ENCODE measurements at places on chromosomes 3 and 15.

- peaks cover 3% of the 10 kb centered on the region for H3K4me1 ChIP-seq
- no peak overlapping the region for H3K27ac ChIP-seq
- H3K4me3 ChIP-seq, result no peak overlapping the region
- DNase-seq, result no peak
- no peaks in the 10 kb centered on the region for H3K27me3 ChIP-seq
- no peaks in the 10 kb centered on the region for H3K36me3 ChIP-seq
These were observed 48.5 kb upstream of the MLF1 start for GRCh38 chr3:158522221-158523136.

DNA sequence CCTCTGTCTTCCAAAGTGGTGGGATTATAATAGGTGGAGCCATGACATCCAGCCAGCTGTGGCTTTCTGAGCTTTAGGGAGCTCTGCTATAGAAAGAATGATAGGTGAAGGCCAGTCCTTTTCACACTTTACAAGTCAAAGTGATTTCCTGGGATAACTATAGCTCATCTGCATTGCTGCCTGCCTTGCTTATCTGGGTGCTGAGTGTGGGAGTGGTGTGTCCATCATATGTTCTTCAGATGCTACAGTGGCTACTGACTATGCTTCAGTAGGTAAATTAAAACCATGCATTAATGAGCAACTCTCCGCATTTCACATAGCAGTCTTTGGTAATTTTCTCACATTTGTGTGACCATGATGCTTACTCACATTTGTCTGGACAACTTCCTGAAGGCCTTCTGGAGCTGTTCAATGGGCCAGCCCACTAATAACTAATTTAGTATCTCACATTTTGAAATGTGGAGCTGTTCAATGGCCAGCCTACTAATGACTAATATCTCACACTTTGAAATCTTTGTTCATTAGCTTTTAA is 23.4 kb downstream of the RHOA start:
- DNase-seq, result no peak
- H3K27me3 ChIP-seq, result no peaks in the 10 kb centered on the region
- H3K4me3 ChIP-seq, result no peak overlapping the region
- H3K27ac ChIP-seq, result no peak overlapping the region
- no peaks in the 10 kb centered on the region for H3K36me3 ChIP-seq
- H3K4me1 ChIP-seq, result no peaks in the 10 kb centered on the region

DNA sequence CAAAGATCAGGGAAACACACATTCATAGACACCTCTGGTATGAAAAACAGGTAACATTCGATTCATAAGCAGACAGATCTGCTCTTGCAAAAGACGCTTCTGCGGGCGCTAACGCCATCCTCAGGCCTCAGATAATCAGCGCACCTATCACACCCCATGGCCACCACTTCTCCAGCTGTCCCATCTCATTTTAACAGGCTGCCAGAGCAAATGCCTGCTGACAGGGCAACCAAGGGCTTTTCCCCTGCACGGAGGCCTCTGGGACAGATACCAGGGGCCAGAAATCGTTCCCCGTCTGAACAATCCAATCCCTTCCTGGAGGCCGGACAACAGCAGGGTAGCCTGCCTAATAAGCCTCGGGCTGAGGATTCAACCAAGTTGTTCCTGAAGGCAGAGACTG is 15.2 kb downstream of the ABCC5 start:
- H3K27me3 ChIP-seq, result no peaks in the 10 kb centered on the region
- peak; percentile 44 for DNase-seq

GRCh38 chr3:183769453-183769852 is 55.9 kb downstream of the MAP6D1 start:
- H3K4me3 ChIP-seq, result no peak overlapping the region
- peaks cover 2% of the 10 kb centered on the region for H3K36me3 ChIP-seq
- no peaks in the 10 kb centered on the region for H3K27me3 ChIP-seq
- H3K4me1 ChIP-seq, result peaks cover 1% of the 10 kb centered on the region
- no peak overlapping the region for H3K27ac ChIP-seq
- no peak for DNase-seq

DNA sequence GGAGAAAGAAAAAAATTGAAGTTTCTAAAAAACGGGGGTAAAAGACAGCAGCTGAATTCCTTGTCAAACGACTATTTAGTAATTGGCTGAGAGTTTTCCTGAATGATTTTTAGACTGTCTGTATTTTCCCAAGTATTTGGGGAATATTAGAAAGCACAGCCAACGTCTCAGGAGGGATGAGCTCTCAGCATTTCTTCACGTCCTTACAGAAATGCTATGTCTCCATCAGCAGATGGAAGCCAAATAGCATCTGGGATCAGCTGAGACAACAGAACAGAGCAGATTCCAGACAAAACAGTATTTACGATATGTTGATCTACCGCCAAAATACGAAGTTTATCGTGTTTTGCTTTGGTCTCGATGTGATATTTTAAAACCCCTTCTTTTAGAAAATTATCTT is 5.3 kb upstream of the TMC3 start:
- H3K36me3 ChIP-seq, result no peaks in the 10 kb centered on the region
- no peaks in the 10 kb centered on the region for H3K4me1 ChIP-seq
- no peak for DNase-seq
- no peak overlapping the region for H3K27ac ChIP-seq
- H3K27me3 ChIP-seq, result no peaks in the 10 kb centered on the region

- H3K4me3 ChIP-seq, result no peak overlapping the region
- no peak overlapping the region for H3K27ac ChIP-seq
- H3K4me1 ChIP-seq, result no peaks in the 10 kb centered on the region
- DNase-seq, result no peak
- no peaks in the 10 kb centered on the region for H3K27me3 ChIP-seq
These were observed 26.0 kb downstream of the UBE2E1 start for GRCh38 chr3:23831517-23832394.

DNA sequence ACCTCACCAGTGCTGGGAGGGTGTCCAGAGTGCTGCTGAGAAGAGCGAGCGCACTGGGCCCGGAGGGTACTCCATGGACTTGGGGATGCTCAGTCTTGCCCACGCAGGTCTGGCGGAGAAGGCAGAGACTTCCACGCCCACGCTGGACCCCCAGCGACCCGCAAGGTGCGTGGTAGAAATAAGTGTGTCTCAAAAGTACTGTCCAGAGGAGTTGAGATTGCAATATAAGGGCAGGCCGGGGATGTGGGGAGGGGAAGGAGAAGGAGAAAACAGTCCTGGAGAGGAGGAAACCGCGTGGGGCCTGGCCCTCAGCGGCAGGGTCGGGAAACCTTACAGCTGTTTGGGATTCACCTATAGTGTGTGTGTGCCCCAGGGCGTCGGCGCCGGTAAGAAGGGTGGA is 38.9 kb downstream of the NR2F2 start:
- H3K36me3 ChIP-seq, result no peaks in the 10 kb centered on the region
- H3K4me1 ChIP-seq, result no peaks in the 10 kb centered on the region
- no peak overlapping the region for H3K27ac ChIP-seq
- peak; percentile 29 for DNase-seq

DNA sequence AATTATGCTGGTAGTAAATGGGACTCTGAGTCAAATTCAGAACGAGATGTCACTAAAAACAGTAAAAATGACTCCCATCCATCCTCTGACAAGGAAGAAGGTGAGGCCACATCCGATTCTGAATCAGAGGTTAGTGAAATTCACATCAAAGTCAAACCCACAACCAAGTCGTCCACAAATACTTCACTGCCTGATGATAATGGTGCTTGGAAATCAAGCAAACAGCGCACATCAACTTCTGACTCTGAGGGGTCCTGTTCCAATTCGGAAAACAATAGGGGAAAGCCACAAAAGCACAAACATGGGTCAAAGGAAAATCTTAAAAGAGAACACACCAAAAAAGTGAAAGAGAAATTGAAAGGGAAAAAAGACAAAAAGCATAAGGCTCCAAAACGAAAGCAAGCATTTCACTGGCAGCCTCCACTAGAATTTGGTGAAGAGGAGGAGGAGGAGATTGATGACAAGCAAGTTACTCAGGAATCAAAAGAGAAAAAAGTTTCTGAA is 15.1 kb upstream of the ZBTB47 start:
- H3K36me3 ChIP-seq, result peaks cover 24% of the 10 kb centered on the region
- no peak overlapping the region for H3K27ac ChIP-seq
- no peak for DNase-seq

DNA sequence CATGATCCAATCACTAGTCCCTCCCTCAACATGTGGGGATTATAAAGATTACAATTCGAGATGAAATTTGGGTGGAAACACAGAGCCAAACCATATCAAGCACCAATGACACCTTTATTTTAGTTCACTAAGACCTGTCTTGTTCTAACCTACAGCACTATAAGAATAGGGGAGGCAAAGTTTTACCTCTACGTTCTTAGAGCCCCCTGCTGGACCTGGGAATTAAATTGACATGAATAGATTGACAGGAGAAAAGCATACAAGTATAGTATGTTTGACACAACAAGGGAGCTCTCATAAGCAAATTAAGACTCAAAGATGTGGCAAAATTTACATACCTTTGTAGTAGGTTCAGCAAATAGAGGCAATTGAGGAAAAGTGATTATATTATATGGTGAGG is 974.4 kb upstream of the ALCAM start:
- H3K27ac ChIP-seq, result no peak overlapping the region
- no peak overlapping the region for H3K4me3 ChIP-seq
- H3K36me3 ChIP-seq, result no peaks in the 10 kb centered on the region

GRCh38 chr3:48140336-48140757 is 47.9 kb downstream of the CDC25A start:
- H3K27ac ChIP-seq, result no peak overlapping the region
- no peak overlapping the region for H3K4me3 ChIP-seq
- DNase-seq, result no peak
- H3K27me3 ChIP-seq, result no peaks in the 10 kb centered on the region

GRCh38 chr15:100919481-100920405 is 586 bp downstream of the LRRK1 start:
- H3K27ac ChIP-seq, result no peak overlapping the region
- no peaks in the 10 kb centered on the region for H3K4me1 ChIP-seq
- no peaks in the 10 kb centered on the region for H3K27me3 ChIP-seq
- H3K36me3 ChIP-seq, result no peaks in the 10 kb centered on the region
- peak overlapping the region; percentile 89 for H3K4me3 ChIP-seq
- peak; percentile 57 for DNase-seq
